Left renal pelvis (tissue), 4 donors: ENCODE measurements at places on chromosomes 6 and 20.

- DNase-seq: no peak
These were observed 2.6 kb downstream of the TRAF3IP2 start for GRCh38 chr6:111603040-111603439.

GRCh38 chr20:46112430-46113112 is 5.5 kb upstream of the CD40 start:
- no peak for DNase-seq

GRCh38 chr6:118650582-118651281 is 659 bp downstream of the CEP85L start:
- no peak for DNase-seq

DNA sequence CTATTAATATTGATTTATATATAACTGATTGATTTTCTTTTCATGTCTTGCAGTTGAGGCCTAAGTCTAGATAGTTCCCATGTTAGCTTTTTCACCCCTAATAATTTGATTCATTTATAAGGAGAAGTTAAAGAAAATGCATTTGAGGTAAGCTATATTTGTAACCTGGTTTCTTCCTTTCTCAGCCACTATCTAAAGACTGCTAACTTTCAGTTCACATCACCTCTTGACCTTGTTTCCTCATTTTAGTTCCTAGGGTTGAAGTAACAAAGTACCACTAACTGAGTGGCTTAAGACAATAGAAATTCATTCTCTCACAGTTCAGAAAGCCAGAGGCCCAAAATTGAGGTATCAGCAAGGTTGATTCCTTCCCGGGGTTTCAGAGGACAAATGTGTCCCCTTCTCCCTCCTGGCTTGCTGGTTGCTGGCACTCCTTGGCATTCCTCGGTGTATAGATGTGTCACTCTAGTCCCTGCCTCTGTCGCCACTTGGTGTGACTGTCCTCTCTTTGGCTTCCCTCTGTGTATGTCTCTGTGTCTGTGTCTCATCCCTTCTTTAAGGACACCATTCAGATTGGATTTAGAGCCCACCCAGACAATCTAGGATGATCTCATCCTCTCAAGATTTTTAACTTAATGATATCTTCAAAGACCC is 55.9 kb upstream of the C20orf144 start:
- no peak for DNase-seq

DNA sequence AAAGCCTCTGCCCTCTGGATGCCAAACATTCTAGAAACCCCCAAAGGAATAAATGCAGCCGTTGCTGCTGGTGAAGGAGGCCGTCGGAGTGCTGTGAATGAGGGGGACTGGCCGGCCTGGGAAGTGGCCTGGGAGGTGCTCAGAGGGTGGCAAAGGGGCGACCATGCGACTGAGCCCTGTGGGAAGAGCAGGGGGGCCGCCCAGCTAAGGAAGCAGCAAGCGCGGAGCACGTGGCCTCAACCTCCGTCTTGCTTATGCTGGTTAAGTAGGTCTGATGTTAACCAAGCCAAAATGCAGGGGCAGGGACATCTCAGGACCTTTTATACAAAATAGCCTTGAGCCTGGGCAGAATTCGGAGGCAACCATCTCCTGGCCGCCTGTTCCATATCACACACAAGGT is 381.5 kb downstream of the TAF4 start:
- DNase-seq: no peak

- DNase-seq: no peak
These were observed 426.6 kb upstream of the SULF2 start for GRCh38 chr20:48211847-48212246.
